ENCODE measurements at places on chromosomes 1 and 21. TPM values are rescaled to one million over a fixed set of nuclear protein-coding genes. Genes with fewer than 3 reads are reported as not detected.

DNA sequence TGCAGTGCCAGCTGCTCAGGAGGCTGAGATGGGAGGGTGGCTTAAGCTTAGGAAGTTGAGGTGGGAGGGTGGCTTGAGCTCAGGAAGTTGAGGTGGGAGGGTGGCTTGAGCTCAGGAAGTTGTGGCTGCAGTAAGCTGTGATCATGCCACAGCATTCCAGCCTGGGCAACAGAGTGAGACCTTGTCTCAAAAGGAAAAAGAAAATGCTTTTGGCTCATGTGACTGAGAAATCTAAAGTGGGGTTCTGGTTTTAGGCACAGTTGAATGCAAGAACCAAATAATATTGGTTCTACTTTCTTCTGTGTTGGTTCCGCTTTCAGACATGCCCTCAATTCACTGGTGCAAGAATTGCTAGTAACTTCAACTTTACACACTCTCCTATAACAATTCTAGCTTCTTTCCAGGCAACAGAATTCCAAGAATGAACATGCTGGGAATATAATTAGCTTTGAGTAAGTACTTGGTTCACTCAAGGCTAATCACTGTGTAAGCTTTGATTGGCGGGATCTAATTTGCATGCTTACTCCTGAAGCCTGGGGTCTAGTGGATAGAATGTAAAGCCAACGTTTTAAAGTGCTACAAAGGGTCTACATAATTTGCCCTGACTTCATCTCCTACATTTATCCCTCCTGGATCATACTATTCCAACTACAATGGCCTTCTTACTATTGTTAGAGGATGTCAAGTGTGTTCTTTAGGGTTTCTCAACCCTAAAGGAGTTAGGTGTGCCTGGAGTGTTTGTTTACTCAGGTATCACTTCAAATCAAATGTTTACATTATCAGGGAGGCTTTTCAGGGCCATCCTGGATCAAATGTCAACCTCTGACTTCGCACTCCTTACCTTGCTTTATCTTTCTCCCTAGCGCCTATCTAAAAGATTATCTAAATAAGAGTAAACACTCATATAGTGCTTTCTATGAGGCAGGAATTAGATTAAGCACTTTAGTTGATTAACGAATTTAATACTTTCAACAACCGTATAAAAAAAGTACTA, 115.1 kb downstream of the SLC16A1 start:
- peaks cover 14% of the 10 kb centered on the region for H3K4me1 ChIP-seq
- no peak overlapping the region for H3K27ac ChIP-seq
- H3K36me3 ChIP-seq = no peaks in the 10 kb centered on the region
- DNase-seq = peak; percentile 15
- H3K4me3 ChIP-seq = no peak overlapping the region

GRCh38 chr1:235423214-235423652, 56.0 kb downstream of the TBCE start:
- H3K27ac ChIP-seq = no peak overlapping the region
- no peak overlapping the region for H3K4me3 ChIP-seq
- no peaks in the 10 kb centered on the region for H3K36me3 ChIP-seq
- peaks cover 10% of the 10 kb centered on the region for H3K4me1 ChIP-seq
- DNase-seq = peak; percentile 28
- H3K27me3 ChIP-seq = no peaks in the 10 kb centered on the region

GRCh38 chr21:26412885-26413284, 160.2 kb downstream of the CYYR1 start:
- H3K36me3 ChIP-seq = no peaks in the 10 kb centered on the region
- H3K4me1 ChIP-seq = no peaks in the 10 kb centered on the region
- no peak overlapping the region for H3K27ac ChIP-seq
- no peak overlapping the region for H3K4me3 ChIP-seq

DNA sequence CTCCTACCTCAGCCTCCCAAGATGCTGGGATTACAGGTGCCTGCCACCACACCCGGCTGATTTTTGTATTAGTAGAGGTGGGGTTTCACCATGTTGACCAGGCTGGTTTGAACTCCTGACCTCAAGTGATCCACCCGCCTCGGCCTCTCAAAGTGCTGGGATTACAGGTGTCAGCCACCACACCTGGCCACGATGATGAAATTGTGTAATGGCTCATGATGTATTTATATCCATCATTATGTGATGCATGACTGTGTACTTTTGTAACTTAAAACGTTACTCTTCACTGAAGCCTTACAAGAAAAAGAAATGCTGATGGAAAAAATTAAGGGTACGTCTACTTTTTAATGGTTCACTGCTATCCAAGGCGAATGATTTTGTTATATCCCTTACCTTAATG, 7.5 kb downstream of the TARDBP start:
- no peaks in the 10 kb centered on the region for H3K27me3 ChIP-seq
- no peak overlapping the region for H3K4me3 ChIP-seq
- peaks cover 89% of the 10 kb centered on the region for H3K36me3 ChIP-seq
- H3K27ac ChIP-seq = no peak overlapping the region
- DNase-seq = no peak

DNA sequence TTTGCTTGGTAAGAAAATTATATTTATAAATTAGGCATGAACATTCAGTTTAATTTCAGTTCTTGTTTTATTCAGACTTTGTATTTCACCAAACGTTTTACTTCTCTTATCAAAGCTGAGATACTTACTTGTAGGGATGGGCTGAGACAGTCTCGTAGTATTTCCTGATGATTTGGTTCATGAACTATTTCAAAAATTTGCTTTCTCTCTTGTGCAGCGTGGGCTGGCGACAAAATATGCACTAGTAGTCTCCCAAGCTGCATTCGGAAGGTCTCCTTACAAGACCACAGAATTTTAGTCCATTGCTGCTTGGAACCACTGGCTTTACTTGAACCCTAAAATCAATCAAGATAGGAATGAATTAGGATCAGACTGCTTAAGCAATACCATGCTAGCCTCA, 91.7 kb upstream of the GNG4 start:
- H3K27me3 ChIP-seq = no peaks in the 10 kb centered on the region
- H3K4me1 ChIP-seq = no peaks in the 10 kb centered on the region
- no peak overlapping the region for H3K27ac ChIP-seq
- DNase-seq = no peak

DNA sequence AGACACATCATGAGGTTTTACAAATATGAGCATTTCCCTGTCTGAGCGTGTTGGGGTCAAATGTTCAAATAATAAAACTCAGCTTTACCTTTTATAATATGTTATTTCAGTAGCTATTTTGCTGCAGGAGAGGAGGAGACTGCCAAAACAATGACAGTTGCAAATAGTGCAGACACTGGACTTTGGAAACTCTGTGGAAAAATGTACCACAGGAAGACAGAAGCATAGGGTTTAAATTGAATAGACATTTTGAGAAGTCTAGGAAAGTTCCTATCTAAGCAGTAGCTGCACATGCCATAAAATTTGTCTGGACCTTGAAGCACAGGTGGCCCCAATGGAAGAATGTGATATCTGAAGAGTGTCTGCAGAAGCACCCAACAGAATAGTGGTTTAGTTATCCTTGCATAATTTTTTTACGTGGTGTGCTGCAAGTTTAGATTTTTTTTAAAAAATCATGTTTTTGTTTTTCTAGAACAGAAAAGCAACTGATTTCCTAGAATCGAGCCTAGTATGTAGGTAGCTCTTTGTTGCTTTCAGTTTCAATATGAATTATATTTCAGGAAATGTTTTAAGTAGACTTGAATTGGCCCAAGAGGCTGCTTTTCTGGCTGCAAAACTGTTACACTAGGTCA, 14.0 kb upstream of the GBP5 start:
- peaks cover 58% of the 10 kb centered on the region for H3K4me1 ChIP-seq
- H3K36me3 ChIP-seq = no peaks in the 10 kb centered on the region
- peak overlapping the region; percentile 79 for H3K4me3 ChIP-seq
- peak overlapping the region; percentile 82 for H3K27ac ChIP-seq
- DNase-seq = no peak

DNA sequence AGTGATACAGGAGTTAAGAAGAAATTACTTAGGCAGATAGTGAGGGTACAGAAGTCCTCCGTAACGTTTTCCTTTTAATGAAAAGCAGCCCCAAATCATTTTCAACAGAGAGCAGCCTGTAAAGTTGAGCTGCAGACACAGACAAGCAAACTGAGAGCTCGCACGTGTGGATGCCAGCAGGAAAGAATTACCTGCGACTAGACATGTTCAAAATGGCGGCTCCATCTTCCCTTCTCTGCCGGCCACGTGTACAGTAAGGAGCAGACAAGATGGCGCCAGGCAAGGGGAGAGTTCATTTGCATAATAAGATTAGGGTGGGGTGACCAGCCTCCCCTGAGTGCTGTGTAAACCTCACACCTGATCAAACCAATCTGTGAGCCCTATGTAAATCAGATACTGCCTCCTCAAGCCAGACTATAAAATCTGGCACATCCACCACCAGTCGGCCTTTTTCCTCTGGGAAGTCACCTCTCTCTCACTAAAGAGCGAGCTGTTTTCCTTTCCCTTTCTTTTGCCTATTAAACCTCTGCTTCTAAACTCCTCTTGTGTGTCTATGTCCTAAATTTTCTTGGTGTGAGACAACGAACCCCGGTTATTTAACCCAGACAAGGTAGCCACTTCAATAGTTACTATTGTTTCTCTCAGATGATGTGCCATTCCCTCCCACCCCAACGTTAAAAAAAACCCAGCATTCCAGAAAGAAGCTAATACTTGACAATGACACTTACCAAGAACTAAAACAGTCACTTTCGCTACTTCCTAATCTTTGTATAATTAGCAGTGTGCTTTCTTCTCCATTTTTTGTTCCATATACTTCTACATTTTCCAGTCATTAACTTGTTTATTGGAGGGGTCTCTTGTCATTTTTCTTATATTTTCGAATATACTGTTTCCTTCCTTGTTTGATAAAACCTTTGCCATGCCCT, 27.4 kb downstream of the DUSP10 start:
- peak overlapping the region; percentile 68 for H3K4me3 ChIP-seq
- peak overlapping the region; percentile 95 for H3K27ac ChIP-seq
- no peak for DNase-seq
- H3K36me3 ChIP-seq = peaks cover 5% of the 10 kb centered on the region
- no peaks in the 10 kb centered on the region for H3K27me3 ChIP-seq

Gene CR1L
- total RNA-seq = not detected

Gene HORMAD1
- total RNA-seq = not detected

DNA sequence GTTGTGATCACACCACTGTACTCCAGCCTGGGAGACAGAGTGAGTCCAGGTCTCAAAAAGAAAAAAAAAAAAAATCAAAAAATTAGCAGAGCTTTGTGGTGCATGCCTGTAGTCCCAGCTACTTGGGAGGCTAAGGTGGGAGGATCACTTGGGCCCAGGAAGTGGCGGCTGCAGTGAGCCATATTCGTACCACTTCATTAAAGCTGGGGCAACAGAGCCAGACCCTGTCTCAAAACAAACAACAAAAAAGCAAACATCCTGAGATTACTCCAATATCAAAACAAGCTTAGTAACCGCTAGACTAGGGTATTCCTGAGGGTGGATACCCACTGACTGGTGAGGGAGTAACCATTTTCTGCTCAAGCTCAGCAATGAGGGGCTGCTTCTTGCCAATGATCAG, 12.9 kb upstream of the THRAP3 start:
- no peak overlapping the region for H3K4me3 ChIP-seq
- no peaks in the 10 kb centered on the region for H3K36me3 ChIP-seq
- no peak overlapping the region for H3K27ac ChIP-seq
- DNase-seq = no peak
- H3K4me1 ChIP-seq = no peaks in the 10 kb centered on the region

Gene VASH2
- 1.7 TPM for total RNA-seq

Gene C8B
- total RNA-seq = 0.20 TPM

Gene SUSD4
- 2.8 TPM for total RNA-seq

DNA sequence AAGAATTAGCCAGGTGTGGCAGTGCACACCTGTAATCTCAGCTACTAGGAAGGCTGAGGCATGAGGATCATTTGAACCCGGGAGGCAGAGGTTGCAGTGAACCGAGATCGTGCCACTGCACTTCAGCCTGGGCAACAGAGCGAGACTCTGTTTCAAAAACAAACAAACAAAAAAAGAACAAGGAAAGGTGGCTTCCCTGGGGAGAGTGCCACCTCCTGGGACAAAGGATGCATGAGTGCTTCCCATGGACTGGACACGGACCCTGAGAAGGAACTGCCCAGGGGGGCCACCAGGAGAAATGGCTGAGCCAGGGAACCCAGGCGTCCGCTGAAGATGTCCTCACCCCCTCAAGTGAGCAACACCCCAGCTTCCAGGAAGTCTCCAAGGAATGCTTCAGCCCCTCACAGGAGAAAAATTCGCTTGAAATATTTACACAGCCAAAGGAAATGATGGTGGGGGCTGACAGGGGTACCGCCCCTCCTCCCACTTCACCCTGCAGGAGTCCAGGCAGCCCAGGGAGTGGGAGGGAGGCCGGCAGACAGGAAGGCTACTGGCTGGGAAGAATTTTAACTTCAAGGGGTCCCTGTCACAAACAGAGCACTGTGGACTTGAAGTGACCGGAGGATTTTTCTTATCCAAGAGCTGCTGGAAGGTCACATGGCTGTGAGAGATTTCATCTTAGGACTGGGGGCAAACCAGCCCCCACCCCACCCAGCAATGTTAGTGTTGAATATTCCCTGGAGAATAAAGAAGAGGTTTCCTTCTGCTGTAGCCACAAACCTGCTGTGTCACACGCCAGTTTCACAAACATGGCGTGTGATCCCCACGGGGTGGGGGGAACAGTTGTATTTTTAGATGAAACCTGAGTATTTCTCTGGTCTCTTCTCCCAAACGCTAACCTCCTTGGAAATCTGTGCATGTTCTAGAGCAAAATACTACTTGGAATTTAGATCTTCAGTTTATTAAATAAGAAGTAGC, 90.8 kb upstream of the SLC25A33 start:
- no peaks in the 10 kb centered on the region for H3K4me1 ChIP-seq
- no peaks in the 10 kb centered on the region for H3K36me3 ChIP-seq
- DNase-seq = no peak

GRCh38 chr1:23478896-23479665, 4.9 kb downstream of the ASAP3 start:
- H3K4me3 ChIP-seq = no peak overlapping the region
- H3K27me3 ChIP-seq = peaks cover 6% of the 10 kb centered on the region
- H3K36me3 ChIP-seq = no peaks in the 10 kb centered on the region
- peaks cover 11% of the 10 kb centered on the region for H3K4me1 ChIP-seq

GRCh38 chr1:248576260-248576980, 1.9 kb upstream of the OR2T34 start:
- no peak overlapping the region for H3K27ac ChIP-seq
- H3K36me3 ChIP-seq = no peaks in the 10 kb centered on the region
- no peak for DNase-seq
- H3K27me3 ChIP-seq = no peaks in the 10 kb centered on the region
- H3K4me1 ChIP-seq = no peaks in the 10 kb centered on the region
- H3K4me3 ChIP-seq = no peak overlapping the region

DNA sequence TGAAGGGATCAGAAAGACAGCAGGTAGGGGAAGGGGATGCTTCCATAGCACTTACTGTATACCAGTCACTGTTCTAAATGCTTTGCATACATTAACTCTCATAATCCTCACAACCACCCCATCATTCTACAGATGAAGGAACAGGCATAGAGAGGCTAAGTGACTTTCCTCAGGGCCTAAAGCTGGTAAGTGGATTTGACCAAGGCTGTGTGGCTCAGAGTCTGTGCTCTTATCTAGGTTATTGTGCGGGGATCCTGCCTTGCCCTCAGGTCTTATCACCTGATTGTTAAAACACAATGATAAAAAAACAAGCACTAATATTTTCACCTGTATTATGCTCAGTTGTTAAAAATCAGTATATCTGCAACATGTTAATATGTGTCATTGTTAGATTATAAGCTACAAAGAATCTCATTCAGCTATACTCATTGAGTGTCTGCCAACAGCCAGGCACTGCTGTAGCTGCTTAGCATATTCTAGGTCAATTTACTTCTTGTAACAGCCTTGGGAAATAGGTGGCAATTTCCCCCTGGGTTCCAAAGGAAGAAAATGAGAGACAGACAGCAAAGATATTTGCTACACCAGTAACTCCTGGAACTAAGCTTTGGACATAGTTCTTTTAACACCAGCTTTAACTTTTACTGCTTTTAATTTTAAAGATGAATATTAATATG, 38.6 kb upstream of the RBM15 start:
- H3K27me3 ChIP-seq = peaks cover 3% of the 10 kb centered on the region
- no peak overlapping the region for H3K27ac ChIP-seq
- no peaks in the 10 kb centered on the region for H3K4me1 ChIP-seq
- DNase-seq = no peak
- H3K36me3 ChIP-seq = no peaks in the 10 kb centered on the region

Gene PAQR7
- 1.6 TPM for total RNA-seq

All from CD4-positive, CD25-positive, alpha-beta regulatory T cell (primary cell).